Activated T-cell treated with anti-CD3 and anti-CD28 coated beads, Interleukin-2, amount 50 U/mL, for 72 hours (primary cell): ENCODE measurements at places on chromosomes 6 and 20. TPM values are rescaled to one million over a fixed set of nuclear protein-coding genes. Genes with fewer than 3 reads are reported as not detected.
A peak's percentile ranks its signal among the peaks of the same experiment; 100 is the strongest.

DNA sequence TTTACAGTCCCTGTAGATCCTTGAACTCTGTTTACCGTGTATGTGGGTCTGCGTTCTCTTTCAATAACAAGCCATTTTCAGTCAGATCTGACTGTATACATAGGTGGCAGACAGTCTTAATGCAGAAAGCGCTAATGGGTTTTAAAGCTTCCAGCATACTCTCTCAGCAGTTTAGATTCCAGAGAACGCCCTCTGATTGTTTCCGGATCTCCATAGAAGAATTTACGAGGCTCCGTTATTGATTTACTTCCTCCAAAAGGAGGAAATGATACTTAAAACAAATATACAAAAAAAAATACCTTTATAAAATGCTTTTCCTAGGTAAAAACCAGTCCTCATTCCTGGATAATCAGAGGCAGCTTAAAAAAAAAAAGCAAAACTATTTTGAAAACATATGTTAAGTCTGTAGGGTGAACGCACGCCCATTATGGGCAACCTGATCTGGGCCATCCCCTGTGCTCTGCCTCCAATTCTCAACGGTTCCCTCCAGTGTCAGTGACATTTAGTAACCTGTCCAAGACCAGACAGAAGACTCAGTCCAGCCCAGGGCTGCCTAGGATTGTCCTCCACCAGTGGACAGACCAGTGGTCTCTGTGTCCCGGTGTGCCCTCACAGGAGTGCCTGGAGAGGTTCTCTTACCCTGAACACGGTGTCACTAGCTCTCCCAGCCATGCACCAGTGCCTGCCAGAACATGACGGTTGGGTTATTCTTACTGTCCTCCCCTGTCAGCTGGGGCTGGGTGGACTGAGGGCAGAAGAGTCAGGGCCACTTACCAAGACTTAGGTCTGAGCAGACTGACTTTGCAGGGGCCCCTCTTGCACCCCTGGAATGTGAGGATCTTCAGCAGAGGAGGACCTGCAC is 217.3 kb downstream of the ARID1B start:
- no peak overlapping the region for H3K27ac ChIP-seq
- peaks cover 7% of the 10 kb centered on the region for H3K4me1 ChIP-seq
- no peak overlapping the region for H3K4me3 ChIP-seq
- H3K36me3 ChIP-seq = no peaks in the 10 kb centered on the region

DNA sequence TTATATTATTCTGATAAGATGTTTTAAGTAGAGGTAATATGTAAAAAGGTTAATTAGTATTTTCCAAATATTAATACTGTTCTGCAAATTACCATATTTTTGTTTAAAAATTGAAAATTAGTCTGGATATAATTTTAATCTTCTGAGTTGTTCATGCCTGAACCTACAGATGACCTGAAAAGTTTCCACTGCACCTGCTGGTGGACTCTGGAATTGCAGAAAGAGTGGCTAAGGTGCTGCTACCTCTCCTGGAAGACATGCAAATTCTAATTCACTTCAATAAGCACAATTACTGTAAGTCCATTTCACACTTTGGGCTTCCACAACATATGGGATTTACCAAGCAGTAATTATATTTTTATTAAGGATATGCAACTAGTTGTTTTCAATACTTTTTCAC is 77.7 kb upstream of the OLIG3 start:
- DNase-seq = peak; percentile 62
- peaks cover 28% of the 10 kb centered on the region for H3K27me3 ChIP-seq
- H3K4me3 ChIP-seq = no peak overlapping the region
- no peaks in the 10 kb centered on the region for H3K36me3 ChIP-seq

- H3K36me3 ChIP-seq = no peaks in the 10 kb centered on the region
- DNase-seq = no peak
- no peaks in the 10 kb centered on the region for H3K27me3 ChIP-seq
- no peaks in the 10 kb centered on the region for H3K4me1 ChIP-seq
Observed at GRCh38 chr6:166599205-166599604, 12.7 kb upstream of the RAMACL start.

BYSL gene
- 30.4 TPM for total RNA-seq

SDCBP2 gene
- 11.0 TPM for total RNA-seq

PACRG gene
- not detected for total RNA-seq
